NCI-H1048 (cell line): ENCODE measurements at places on chromosomes 5 and 9.

- DNase-seq: no peak
Observed at GRCh38 chr9:32339424-32339823, 45.0 kb upstream of the ACO1 start.

- no peak for DNase-seq
Observed at GRCh38 chr5:138466125-138466899, 1.0 kb downstream of the EGR1 start.

- DNase-seq: no peak
Observed at GRCh38 chr5:74510476-74511075, 130.0 kb downstream of the ENC1 start.

- no peak for DNase-seq
Observed at GRCh38 chr5:150411245-150411979, 1.3 kb downstream of the CD74 start.

DNA sequence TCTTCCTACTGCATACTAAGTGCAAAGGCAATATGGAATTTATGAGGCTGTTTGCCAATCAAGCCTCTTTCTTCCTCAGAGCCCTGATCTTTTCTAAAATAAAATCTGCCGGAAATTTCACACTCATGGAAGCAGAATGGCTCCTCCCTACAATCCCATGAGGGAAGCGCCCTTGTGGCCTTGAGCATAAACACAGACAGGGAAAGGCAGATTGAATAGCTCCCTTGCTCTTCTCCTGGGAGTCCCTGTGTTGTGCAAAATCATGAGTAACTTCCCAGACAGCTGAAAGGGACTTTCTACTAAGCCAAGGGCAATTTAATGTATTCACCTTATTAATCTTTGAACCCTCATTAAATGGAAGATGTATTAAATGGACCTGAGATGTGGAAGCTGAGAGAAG, 226.1 kb upstream of the PIK3R1 start:
- DNase-seq: no peak

GRCh38 chr5:144644317-144644716, 473.6 kb downstream of the KCTD16 start:
- DNase-seq: no peak

GRCh38 chr9:98778251-98778650, 18.1 kb downstream of the ANKS6 start:
- no peak for DNase-seq

DNA sequence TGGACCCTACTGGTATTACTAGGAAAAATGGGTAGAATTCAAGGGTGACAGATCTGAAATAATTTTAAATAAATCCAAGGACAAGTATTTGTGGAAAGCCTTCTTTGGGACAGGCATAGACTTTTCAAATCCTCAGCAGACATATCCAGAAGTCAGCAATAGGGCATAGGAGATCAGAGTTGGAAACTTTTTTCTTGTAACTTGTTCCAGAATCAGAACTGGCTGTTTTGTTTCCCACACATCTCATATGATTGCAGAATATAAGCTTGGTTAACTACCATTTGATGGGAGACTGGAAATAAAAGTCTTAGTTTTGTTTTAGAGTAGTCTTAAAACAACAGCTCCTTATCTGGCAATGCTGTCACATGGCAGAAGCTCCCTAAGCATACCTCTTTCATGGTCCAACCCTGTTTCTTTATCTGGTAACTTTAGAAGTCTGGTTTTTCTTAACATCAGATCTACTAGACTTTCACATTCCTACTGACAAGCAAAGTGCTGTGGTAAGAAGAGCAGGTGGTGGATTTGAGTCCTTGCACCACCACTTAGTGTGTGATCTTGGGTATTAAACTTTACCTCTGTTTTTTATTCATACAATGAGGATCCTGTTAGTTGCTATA, 25.1 kb downstream of the XRCC4 start:
- DNase-seq: no peak

GRCh38 chr9:137357166-137357565, 55.1 kb upstream of the NRARP start:
- DNase-seq: no peak

DNA sequence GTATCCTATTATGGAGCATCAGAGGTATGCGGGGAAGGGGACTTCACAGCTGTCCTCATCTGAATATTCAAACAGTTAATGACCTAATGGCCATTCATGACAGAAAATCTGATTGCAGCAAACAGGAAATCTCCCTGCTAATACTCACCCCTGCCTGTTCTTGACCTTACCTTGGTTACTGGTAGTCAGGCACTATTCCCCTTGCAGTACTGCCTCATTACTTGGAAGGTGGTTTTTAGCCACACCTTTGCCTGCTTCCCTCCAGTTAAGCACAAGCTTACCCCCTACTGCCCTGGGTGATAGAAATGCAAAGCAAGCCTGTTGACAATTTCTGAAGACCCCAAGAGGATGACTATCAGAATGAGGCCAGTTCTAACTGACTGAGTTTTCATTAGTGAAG, 332.4 kb downstream of the NTRK2 start:
- no peak for DNase-seq

GRCh38 chr9:133238851-133239532, 29.9 kb upstream of the OBP2B start:
- no peak for DNase-seq

DNA sequence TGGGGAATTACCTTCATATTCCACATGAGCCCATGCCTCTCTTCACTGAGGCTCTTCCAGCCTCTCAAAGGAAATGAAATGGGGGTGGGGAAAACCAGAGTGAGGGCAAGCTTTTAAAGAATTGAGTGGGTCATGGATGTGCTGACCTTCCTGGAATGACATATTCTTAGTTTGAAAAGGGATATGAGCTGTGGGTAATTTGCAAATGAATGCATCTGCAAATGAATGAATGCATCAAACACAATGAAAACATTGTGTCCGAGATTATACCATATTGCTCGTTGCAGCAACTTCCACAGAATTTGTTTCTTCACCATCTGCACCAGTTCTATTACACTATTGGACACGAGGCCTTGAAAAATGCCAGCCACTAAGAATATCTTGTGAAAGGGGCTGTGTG, 198.6 kb upstream of the CDH6 start:
- DNase-seq: no peak

DNA sequence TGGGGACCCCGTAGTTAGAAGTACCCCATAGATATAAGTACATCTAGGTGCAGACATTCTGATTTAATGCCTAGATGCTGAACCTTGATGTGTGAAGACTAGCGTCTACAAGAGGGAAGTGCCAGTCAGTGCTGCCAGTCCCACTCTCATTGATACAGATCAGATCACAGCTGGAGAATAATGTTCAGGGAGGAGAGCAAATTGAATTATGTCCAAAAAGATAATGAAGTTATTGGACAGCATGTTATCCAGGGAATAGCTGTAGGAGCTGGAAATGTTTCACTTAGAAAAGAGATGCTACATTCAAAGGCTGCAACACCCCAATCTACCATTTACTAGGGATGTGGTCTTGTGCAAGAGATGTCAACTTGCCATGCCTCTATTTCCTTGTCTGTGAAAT, 15.9 kb upstream of the RNF183 start:
- DNase-seq: no peak

DNA sequence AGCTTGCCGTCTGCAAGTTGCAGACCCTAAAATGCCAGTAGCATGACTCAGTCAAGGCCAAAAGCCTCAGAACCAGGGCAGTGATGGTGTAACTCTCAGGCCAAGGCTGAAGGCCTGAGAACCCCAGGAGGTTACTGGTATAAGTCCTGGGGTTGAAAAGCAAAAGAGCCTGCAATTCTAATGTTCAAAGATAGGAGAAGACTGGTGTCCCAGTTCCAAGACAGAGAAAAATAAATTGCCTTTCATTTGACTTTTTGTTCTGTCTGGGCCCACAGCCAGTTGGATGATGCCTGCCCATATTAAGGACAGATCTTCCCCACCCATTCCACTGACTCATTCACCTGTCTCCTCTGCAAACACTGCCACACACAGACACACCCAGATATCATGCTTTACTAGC, 673.2 kb downstream of the CDH18 start:
- no peak for DNase-seq
